ENCODE measurements at places on chromosomes 3 and 15. TPM values are rescaled to one million over a fixed set of nuclear protein-coding genes. Genes with fewer than 3 reads are reported as not detected.

Gene CLDN1
- polyA plus RNA-seq = not detected

Gene CCR1
- not detected for polyA plus RNA-seq

Gene CRABP1
- not detected for polyA plus RNA-seq

Gene IGDCC3
- not detected for polyA plus RNA-seq

Gene ATR
- 63.5 TPM for polyA plus RNA-seq

Gene HYPK
- polyA plus RNA-seq = 21.5 TPM

Gene CPN2
- polyA plus RNA-seq = not detected

Gene TAGLN3
- 15.0 TPM for polyA plus RNA-seq

Gene CELSR3
- 0.59 TPM for polyA plus RNA-seq

Gene PTPRG
- polyA plus RNA-seq = 70.4 TPM

Gene SETD5
- polyA plus RNA-seq = 19.5 TPM
